ENCODE measurements at places on chromosomes 5 and 9. TPM values are rescaled to one million over a fixed set of nuclear protein-coding genes. Genes with fewer than 3 reads are reported as not detected.

- no peak for DNase-seq
These were observed 22.8 kb downstream of the NKD2 start for GRCh38 chr5:1031306-1031959.

- DNase-seq = no peak
These were observed 71.7 kb downstream of the TEX10 start for GRCh38 chr9:100281066-100281465.

TMEFF1 gene
- polyA plus RNA-seq = 0.16 TPM

GRCh38 chr9:117720066-117720465, 15.9 kb downstream of the TLR4 start:
- DNase-seq = no peak

Measured in foreskin keratinocyte (primary cell).